ENCODE measurements at places on chromosomes 2 and 18.

DNA sequence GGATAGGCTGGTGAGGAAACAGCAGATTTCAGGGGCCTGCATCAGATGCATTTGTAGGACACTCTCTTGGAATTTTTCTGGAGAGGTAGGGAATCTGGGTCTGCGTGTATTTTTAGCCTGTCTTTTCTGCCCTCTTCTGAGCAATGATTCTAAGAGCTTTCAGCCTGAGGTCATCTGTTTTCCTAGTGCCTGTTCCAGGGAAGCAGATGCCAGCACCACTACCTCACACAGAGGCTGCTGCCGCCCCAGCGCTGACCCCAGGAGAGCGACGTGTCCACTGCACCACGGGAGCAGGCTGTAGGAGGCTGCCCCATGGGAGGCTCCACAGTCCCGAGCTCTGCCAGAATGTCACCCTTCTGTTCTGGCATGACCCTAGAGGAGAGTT lies 316.5 kb downstream of the CYP26B1 start:
- peak; percentile 29 for DNase-seq

- no peak for DNase-seq
Measured at GRCh38 chr2:55073000-55073983, 23.0 kb upstream of the RTN4 start.

DNA sequence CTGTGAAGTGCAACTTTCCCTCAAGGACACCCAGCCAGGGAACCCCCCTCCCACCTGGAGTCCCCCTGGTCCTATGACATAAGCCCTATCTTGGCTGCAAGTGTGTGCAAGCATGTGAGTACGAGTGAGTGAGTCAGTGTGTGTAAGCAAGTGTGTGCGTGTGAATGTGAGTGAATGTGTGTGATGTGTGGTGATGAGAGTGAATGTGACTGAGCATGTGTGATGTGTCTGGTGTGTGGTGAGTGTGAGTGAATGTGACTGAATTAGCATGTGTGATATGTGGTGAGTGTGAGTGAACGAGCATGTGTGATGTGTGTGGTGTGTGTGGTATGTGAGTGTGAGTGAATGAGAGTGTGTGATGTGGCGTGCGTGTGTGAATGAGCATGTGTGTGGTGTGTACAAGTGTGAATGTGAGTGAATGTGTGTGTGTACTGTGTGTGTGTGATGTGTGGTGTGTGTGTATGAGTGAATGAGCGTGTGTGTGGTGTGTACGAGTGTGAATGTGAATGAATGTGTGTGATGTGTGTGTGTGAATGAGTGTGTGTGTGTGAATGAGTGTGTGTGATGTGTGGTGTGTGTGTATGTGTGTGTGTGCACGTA lies 68.8 kb upstream of the SMAD7 start:
- DNase-seq, result no peak

DNA sequence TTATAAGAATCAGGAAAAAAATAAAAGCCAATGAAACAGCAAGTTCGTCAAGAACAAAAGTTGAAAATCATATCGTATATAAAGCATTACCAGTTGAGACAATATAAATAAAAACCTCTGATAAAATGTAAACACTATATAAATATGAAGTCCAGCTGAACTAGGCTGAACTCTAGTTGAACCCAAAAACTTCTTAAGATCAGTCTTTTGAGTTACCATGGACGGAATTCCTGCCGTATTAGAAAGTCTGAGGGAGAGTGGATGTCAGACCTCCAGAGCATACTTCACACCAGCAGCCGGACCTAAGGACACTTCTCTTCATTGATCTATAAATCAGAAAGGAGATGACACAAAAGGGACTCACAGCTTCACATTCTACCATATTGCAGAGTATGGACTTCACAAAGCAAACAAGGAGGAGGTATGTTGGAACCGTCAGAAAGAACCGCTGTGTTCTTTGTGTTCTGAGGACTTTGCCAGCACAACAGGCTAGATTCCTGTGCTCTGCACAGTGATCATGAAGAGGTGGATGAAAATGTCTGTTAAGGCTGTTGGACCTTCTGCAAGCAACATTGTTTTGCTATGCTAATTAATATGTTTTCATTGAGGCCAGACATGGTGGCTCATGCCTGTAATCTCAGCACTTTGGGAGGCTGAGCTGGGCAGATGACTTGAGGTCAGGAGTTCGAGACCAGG lies 67.2 kb upstream of the SP5 start:
- DNase-seq, result no peak

GRCh38 chr2:53188851-53189510 lies 578.6 kb upstream of the CHAC2 start:
- DNase-seq, result no peak
